ENCODE measurements at places on chromosomes 4 and X.

GRCh38 chrX:53441531-53442321, 7.6 kb upstream of the HSD17B10 start:
- peak; percentile 13 for DNase-seq

GRCh38 chr4:13830449-13830848, 202.9 kb upstream of the BOD1L1 start:
- DNase-seq: no peak

- no peak for DNase-seq
Measured at GRCh38 chr4:8759987-8760386, 111.7 kb downstream of the HMX1 start.

- DNase-seq: no peak
Measured at GRCh38 chr4:21733894-21734630, 214.5 kb downstream of the KCNIP4 start.

- DNase-seq: peak; percentile 11
Measured at GRCh38 chr4:38160487-38161207, 200.4 kb downstream of the PTTG2 start.

DNA sequence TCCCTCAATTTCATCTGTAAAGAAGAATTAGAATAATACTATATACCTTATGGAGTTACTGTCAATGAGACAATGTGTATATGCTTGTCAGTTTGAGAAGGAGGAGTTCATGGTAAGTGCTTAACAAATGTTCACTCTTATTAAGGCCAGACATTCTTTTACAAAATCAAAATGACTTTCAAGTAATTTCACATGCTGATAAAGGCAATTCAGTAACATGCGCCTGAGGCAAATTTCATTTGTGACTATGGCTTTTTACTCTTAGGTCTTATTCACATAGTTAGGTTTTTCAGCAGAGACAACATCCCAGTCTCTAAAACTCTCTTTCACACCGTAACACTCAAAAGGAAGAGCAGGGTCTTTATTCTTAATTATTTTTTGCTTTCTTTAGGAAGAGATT, 174.4 kb downstream of the CAMK2D start:
- DNase-seq: no peak

GRCh38 chr4:180557348-180557747, 1685.9 kb upstream of the TENM3 start:
- DNase-seq: no peak

- DNase-seq: no peak
Measured at GRCh38 chr4:166044871-166045270, 171.8 kb downstream of the TLL1 start.

- no peak for DNase-seq
Measured at GRCh38 chrX:144293229-144293628, 409.4 kb downstream of the UBE2NL start.

Measured in activated naive CD8-positive, alpha-beta T cell treated with anti-CD3 and anti-CD28 coated beads, Interleukin-2, amount 50 U/mL, for 16 hours (primary cell).